ENCODE measurements at places on chromosomes 7 and 10. TPM values are rescaled to one million over a fixed set of nuclear protein-coding genes. Genes with fewer than 3 reads are reported as not detected.

SUN3 gene
- total RNA-seq: not detected

DNA sequence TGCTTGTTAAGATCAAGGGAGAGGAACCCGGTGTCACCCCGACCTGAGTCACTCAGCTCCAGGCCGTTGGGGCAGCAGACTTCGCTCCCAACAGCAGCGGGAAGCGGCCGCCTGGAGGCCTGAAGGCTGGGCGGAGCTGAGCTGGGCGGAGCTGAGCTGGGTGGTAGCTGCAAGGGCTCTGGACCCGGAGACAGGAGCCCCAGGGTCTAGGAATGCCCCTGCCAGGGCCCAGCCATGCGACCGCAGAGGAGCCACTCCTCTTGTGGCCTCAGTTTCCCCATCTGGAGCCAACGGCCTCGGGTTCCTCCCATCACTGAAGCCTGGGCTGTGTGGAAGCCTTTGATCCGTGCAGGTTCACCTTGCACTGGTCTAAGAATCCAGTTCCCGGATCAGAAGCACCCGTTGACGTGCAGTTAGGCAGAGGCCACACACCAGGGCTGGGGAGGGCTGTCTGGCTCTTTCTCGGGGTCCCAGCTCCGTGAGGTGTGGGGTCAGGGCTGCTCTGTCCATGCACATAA, 21.9 kb upstream of the DPYSL4 start:
- no peak for DNase-seq
- peaks cover 27% of the 10 kb centered on the region for H3K4me1 ChIP-seq
- no peak overlapping the region for H3K27ac ChIP-seq

DNA sequence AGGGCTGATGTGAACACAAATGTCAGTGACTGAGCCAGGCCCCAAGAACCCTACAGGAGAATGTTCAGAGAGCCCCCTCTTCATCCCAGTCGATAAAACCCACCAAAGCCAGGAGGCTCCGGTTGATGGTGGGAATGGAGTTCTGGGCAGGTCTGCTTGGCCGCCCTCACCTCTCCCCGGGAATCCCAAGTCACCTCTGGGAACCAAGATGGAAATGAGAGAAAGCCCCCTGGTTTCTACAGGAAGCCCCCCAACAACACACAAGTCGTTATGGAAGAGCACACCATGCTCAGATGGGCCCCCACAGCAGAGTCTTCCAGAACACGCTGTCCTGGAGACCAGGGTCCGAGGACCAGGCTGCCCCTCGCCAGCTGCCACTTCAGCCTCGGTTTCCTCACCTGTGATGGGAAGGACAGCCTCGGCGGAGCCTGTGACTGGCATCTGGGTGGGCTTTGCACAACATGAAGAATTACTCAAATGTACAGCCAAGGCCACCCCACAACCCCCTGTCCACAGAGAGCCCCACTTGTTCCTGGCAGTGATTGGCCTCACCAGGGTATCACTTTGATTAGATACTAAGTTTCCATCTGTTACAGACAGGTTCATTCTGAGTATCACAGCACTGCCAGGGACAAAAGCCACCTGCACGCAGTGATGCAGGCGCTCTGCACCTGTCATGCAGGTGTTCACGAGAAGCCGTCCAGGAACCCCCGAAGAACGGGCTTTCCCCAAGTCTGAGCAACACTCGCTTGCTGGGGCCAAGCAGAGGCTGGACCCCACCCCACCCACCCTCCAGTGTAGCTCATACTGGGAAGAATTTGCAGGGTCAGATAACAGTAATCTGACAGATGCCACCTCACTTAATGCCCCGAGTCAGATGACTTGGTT, 57.6 kb downstream of the MKI67 start:
- DNase-seq: no peak
- no peak overlapping the region for H3K4me3 ChIP-seq
- peaks cover 40% of the 10 kb centered on the region for H3K4me1 ChIP-seq
- H3K36me3 ChIP-seq: peaks cover 74% of the 10 kb centered on the region
- H3K27me3 ChIP-seq: no peaks in the 10 kb centered on the region

GRCh38 chr7:43295429-43295828, 183.0 kb downstream of the HECW1 start:
- no peaks in the 10 kb centered on the region for H3K4me1 ChIP-seq
- no peaks in the 10 kb centered on the region for H3K36me3 ChIP-seq
- no peak for DNase-seq
- no peak overlapping the region for H3K27ac ChIP-seq
- no peak overlapping the region for H3K4me3 ChIP-seq

- H3K4me1 ChIP-seq: peaks cover 10% of the 10 kb centered on the region
- H3K27ac ChIP-seq: no peak overlapping the region
- peaks cover 8% of the 10 kb centered on the region for H3K27me3 ChIP-seq
- no peaks in the 10 kb centered on the region for H3K36me3 ChIP-seq
- no peak for DNase-seq
- H3K4me3 ChIP-seq: no peak overlapping the region
Observed at GRCh38 chr10:28408237-28408777, 105.4 kb upstream of the MPP7 start.

- no peak overlapping the region for H3K4me3 ChIP-seq
- H3K27ac ChIP-seq: no peak overlapping the region
- peaks cover 30% of the 10 kb centered on the region for H3K36me3 ChIP-seq
- no peak for DNase-seq
- no peaks in the 10 kb centered on the region for H3K27me3 ChIP-seq
- peaks cover 4% of the 10 kb centered on the region for H3K4me1 ChIP-seq
Observed at GRCh38 chr10:7826971-7827370, 8.7 kb downstream of the TAF3 start.

Measured in activated CD4-positive, alpha-beta T cell treated with anti-CD3 and anti-CD28 coated beads, Interleukin-2, amount 10 ng/mL, durations not matched to agents 24 days and 14 days (primary cell).